ENCODE measurements at places on chromosomes 11 and 22. TPM values are rescaled to one million over a fixed set of nuclear protein-coding genes. Genes with fewer than 3 reads are reported as not detected.

DNA sequence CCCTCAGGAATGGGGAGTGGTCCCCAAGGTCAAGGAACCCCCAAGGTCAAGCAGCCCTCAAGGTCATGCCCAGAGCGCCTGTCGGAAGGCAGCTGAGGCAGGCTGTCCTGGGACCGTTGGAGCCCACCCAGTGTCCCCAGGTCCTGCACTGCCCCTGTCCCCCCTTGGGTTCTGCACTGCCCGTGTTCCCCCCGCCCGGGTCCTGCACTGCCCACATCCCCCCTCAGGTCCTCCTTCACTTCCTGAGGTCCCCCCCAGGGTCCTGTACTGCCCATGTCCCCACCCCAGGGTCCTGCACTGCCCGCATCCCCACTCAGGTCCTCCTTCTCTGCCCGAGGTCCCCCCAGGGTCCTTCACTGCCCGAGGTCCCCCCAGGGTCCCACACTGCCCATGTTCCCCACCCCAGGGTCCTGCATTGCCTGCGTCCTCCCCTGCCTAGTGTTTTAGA lies 1073.0 kb downstream of the BRD1 start:
- no peaks in the 10 kb centered on the region for H3K36me3 ChIP-seq
- no peak overlapping the region for H3K4me3 ChIP-seq
- peak; percentile 58 for DNase-seq
- H3K27me3 ChIP-seq, result peaks cover 18% of the 10 kb centered on the region
- H3K4me1 ChIP-seq, result no peaks in the 10 kb centered on the region

DNA sequence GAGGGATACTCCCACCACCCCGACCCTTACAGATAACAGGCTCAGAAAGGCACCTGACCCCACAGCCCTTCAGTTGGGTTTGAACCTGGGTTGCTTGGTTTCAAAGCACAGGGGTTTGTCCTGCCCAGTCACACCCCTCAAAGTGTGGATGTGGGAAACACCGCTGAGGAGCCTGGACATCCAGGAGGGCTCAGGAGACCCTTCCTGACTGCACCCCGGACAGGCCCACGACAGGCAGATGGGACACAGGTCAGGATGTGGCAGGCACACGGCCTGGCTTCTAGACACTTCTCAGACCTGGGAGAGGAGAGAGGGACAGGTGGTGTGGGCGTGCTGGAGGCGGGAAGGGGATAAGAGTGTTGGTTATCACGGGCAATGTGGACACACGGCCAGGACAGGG lies 932.3 kb downstream of the BRD1 start:
- no peaks in the 10 kb centered on the region for H3K27me3 ChIP-seq
- H3K27ac ChIP-seq, result no peak overlapping the region
- no peaks in the 10 kb centered on the region for H3K36me3 ChIP-seq
- H3K4me3 ChIP-seq, result no peak overlapping the region
- H3K4me1 ChIP-seq, result no peaks in the 10 kb centered on the region
- no peak for DNase-seq

GRCh38 chr11:37449146-37449545 lies 851.1 kb upstream of the RAG2 start:
- DNase-seq, result no peak
- H3K27ac ChIP-seq, result no peak overlapping the region
- no peaks in the 10 kb centered on the region for H3K27me3 ChIP-seq
- no peak overlapping the region for H3K4me3 ChIP-seq
- H3K36me3 ChIP-seq, result no peaks in the 10 kb centered on the region

DNA sequence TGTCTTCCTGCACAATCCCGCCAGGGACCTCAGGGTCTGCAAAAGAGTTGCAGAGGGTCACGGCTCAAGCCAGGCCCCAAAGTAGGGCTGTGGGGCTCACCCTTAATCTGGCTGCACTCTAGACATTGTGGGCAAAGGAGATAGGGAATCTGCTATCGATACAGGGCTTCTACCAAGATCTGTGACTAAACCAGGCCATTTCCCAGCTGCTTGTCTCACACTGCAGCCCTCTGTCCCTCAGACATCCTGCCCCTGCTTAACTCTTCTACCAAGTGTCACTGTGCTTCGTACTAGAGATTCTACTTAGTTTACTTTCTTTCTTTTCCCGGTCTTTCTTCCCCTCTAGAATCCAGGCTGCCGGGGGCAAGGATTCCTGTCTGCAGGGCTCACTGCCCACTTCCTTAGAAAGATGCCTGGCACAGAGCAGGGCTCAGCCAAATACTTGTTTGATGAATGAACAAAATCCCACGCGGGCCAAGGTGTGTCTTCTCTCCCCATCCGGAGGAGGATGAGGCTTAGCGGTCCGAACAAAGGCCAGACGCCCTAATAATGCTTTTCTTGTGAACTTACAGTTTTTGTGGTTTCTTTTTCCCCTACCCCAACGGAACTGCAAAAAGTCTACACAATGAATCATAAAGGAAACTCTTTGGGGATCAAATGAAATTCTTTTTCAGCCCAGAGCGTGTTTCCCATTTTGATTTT lies 61.3 kb upstream of the ANO1 start:
- no peak overlapping the region for H3K27ac ChIP-seq
- H3K4me3 ChIP-seq, result no peak overlapping the region
- no peaks in the 10 kb centered on the region for H3K36me3 ChIP-seq
- no peak for DNase-seq
- H3K4me1 ChIP-seq, result no peaks in the 10 kb centered on the region
- no peaks in the 10 kb centered on the region for H3K27me3 ChIP-seq

- DNase-seq, result no peak
- H3K4me3 ChIP-seq, result no peak overlapping the region
- H3K36me3 ChIP-seq, result no peaks in the 10 kb centered on the region
- H3K4me1 ChIP-seq, result peaks cover 22% of the 10 kb centered on the region
Measured at GRCh38 chr11:122179961-122180834, 64.2 kb upstream of the BLID start.

GRCh38 chr11:75867778-75868374 lies 52.9 kb downstream of the UVRAG start:
- H3K4me3 ChIP-seq, result no peak overlapping the region
- no peak overlapping the region for H3K27ac ChIP-seq
- no peaks in the 10 kb centered on the region for H3K27me3 ChIP-seq
- no peaks in the 10 kb centered on the region for H3K36me3 ChIP-seq
- DNase-seq, result no peak

DNA sequence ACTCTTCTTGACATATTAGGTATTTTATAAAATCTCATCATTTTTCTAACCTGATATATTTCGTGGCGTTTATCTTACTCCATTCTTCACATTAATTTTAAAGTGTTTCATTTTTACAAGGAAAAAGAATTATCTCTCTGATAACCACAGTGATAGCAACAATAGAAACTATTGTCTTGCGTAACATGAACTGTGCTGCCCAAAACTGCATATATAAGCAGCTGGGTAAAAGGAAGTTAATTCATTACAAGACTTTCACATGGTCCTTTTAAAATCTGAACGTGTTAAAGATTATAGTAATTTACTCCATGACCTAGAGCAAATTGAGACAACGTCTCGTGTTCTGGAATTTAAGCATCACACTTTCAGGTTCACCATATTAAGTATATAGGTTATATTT lies 210.4 kb upstream of the GRIA4 start:
- H3K27ac ChIP-seq, result no peak overlapping the region
- no peak for DNase-seq
- no peaks in the 10 kb centered on the region for H3K36me3 ChIP-seq
- H3K4me3 ChIP-seq, result no peak overlapping the region

GRCh38 chr11:85627332-85627997 lies at the start of gene DLG2:
DLG2 (minus strand) TSS chr11:85627344.
- no peaks in the 10 kb centered on the region for H3K27me3 ChIP-seq
- H3K4me3 ChIP-seq, result peak within 1 kb of the TSS; percentile 58
- H3K36me3 ChIP-seq, result no peaks in the 10 kb centered on the region
- peaks cover 29% of the 10 kb centered on the region for H3K4me1 ChIP-seq
- no peak for DNase-seq
- peak within 1 kb of the TSS; percentile 98 for H3K27ac ChIP-seq

DNA sequence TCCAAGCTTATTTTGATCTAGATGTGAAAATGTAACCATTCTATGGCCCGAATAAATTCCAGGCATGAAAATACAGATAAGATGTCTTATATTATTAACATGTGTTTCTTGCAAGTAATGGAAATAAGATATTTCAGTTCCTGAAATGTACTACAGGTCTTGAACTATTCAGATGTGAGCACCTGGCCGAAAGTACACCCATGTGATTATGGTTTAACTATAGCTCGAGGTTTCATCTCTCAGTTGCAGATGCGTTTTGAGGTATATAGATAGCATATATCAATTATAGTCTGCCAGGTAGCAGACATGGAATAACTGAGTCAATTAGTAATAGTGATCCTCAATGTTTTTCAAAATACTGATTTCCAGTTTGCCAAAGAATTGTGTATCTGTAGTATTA lies 68.3 kb downstream of the DDIAS start:
- no peaks in the 10 kb centered on the region for H3K27me3 ChIP-seq
- no peak overlapping the region for H3K4me3 ChIP-seq
- no peaks in the 10 kb centered on the region for H3K36me3 ChIP-seq
- no peaks in the 10 kb centered on the region for H3K4me1 ChIP-seq
- H3K27ac ChIP-seq, result no peak overlapping the region

GRCh38 chr11:56271092-56271491 lies 2.9 kb upstream of the OR5T1 start:
- H3K27me3 ChIP-seq, result no peaks in the 10 kb centered on the region
- H3K27ac ChIP-seq, result no peak overlapping the region
- no peaks in the 10 kb centered on the region for H3K4me1 ChIP-seq
- DNase-seq, result no peak
- no peak overlapping the region for H3K4me3 ChIP-seq

- H3K27me3 ChIP-seq, result no peaks in the 10 kb centered on the region
- no peaks in the 10 kb centered on the region for H3K36me3 ChIP-seq
- DNase-seq, result peak; percentile 76
- peaks cover 31% of the 10 kb centered on the region for H3K4me1 ChIP-seq
- H3K27ac ChIP-seq, result peak overlapping the region; percentile 97
Measured at GRCh38 chr22:40654522-40655167, 18.1 kb upstream of the MRTFA start.

- no peaks in the 10 kb centered on the region for H3K27me3 ChIP-seq
- peaks cover 27% of the 10 kb centered on the region for H3K36me3 ChIP-seq
- DNase-seq, result no peak
- no peak overlapping the region for H3K4me3 ChIP-seq
- peaks cover 9% of the 10 kb centered on the region for H3K4me1 ChIP-seq
Measured at GRCh38 chr11:64631675-64632074, 40.7 kb downstream of the SLC22A12 start.

- DNase-seq, result no peak
- peaks cover 78% of the 10 kb centered on the region for H3K4me1 ChIP-seq
- no peaks in the 10 kb centered on the region for H3K36me3 ChIP-seq
- H3K4me3 ChIP-seq, result no peak overlapping the region
- no peaks in the 10 kb centered on the region for H3K27me3 ChIP-seq
- peak overlapping the region; percentile 92 for H3K27ac ChIP-seq
Measured at GRCh38 chr22:42938976-42939375, 76.0 kb downstream of the PACSIN2 start.

- no peaks in the 10 kb centered on the region for H3K27me3 ChIP-seq
- peaks cover 75% of the 10 kb centered on the region for H3K36me3 ChIP-seq
- H3K4me1 ChIP-seq, result peaks cover 5% of the 10 kb centered on the region
- no peak overlapping the region for H3K4me3 ChIP-seq
- no peak overlapping the region for H3K27ac ChIP-seq
Measured at GRCh38 chr11:46374815-46375214, 6.7 kb upstream of the MDK start.

DNA sequence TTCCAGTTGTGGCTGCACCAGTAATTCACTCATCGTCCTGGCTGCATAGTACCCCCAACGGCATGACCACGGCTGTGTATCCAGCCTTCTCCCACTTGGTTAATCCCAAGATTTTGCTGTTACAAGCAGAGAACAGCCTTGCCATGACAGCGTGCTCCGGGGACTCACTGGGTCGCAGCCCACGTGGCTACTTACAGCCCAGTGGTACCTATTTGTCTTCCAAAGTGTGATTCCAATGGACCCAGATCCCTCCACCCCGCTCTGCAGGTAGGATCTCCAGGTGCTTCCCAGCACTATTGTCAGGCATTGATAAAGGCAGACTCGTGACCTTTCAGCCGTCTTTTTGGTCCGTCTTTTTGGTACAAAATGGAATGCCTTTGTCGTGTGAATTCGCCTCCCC lies 119.0 kb upstream of the FGF3 start:
- H3K4me3 ChIP-seq, result no peak overlapping the region
- DNase-seq, result peak; percentile 27
- H3K4me1 ChIP-seq, result no peaks in the 10 kb centered on the region

DNA sequence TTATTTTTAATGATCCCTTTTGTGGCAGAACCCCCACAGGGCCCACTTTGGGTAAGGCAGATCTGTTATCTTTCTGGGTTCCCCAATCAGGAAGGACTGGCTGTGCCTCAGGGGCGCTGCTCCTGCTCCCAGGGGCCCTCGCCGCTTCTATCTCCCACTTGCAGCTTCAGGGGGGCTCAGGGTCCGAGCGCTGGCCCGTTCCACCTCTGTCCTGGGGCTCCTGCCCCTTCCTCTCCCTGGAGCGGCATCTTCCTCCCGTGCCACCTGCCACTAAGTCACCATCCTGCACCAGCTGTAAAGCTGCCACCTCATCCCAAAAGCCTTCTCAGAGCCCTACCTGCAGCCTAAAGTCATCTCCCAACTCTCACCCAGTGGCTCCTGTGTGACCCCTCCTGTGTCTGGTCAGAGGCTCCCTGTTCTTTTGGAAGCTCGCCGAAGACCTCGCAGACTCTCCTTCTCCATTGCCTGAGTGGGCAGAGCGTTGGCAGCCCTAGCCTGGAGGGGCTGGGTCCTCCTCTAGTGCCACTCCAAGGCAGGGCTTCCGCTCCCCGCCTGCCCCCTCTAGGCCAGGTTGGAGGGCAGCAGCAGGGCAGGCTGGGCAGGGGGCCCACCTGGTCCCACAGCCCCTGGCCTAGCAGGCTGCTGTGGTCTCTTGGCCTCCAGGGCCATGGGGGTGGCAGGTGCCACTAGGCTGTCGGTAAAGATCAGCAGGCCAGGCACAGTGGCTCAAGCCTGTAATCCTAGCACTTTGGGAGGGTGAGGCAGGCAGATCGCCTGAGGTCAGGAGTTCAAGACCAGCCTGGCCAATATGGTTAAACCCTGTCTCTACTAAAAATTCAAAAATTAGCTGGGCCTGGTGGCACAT lies 106.7 kb downstream of the MORC2 start:
- no peak overlapping the region for H3K4me3 ChIP-seq
- H3K27me3 ChIP-seq, result no peaks in the 10 kb centered on the region
- no peak overlapping the region for H3K27ac ChIP-seq
- H3K4me1 ChIP-seq, result no peaks in the 10 kb centered on the region
- DNase-seq, result no peak

DNA sequence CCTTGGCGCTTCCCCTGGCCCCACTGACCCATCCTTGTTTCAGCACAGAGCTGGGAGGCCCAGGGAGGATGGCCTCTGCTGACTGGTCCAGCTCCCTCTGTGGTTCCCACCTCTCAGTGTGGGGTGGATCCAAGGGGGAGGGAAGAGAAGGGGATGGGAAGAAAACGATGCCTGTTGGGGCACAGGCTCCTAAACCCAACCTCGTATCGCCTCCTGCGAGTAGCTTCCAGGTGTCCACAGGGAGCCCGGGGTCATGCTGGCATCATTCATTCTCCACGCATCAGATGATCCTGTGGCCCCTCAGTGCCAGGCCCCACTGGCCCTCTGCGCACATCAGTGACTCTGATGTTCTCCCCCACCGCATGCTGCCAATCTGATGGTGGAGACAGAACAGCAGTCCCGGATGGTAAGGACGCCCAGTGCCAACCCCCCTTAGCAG lies 5.1 kb downstream of the MYEOV start:
- H3K27ac ChIP-seq, result peak overlapping the region; percentile 70
- peaks cover 29% of the 10 kb centered on the region for H3K4me1 ChIP-seq
- no peaks in the 10 kb centered on the region for H3K27me3 ChIP-seq

The FGF19 gene
- not detected for total RNA-seq

The TMEM45B gene
- total RNA-seq, result 0.95 TPM

The FOLH1 gene
- 0.66 TPM for total RNA-seq

The OR51I1 gene
- total RNA-seq, result not detected

The INS gene
- total RNA-seq, result not detected

The POLR2F gene
- total RNA-seq, result 58.4 TPM

The KRTAP5-8 gene
- not detected for total RNA-seq

The MYOD1 gene
- total RNA-seq, result not detected

The NNMT gene
- 333 TPM for total RNA-seq

All from sigmoid colon (tissue), 7 donors.